ENCODE measurements at places on chromosomes 3 and 15.

GRCh38 chr15:95988574-95988887 lies 342.0 kb upstream of the NR2F2 start:
- DNase-seq = no peak

GRCh38 chr3:66822186-66823008 lies 175.7 kb upstream of the KBTBD8 start:
- no peak for DNase-seq

GRCh38 chr3:187293516-187294430 lies 2.2 kb upstream of the MASP1 start:
- DNase-seq = no peak

DNA sequence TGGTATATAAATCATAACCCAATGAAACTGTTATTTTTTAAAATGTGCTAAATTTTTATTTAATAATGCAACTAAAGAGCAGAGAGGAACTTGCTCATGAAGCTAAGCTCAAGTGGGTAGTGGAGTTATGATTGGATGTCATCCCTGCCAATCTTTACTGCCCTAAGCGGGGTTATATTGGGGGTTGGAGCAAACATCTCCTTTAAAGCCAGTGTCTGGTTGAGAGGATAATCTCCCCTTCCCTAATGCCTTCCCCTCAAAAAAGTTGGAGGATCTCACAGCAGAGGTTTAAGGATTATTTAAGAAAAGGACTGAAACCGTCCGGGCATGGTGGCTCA lies 32.1 kb upstream of the CLASP2 start:
- no peak for DNase-seq

Measured in putamen (tissue), 1 donor.